Stimulated activated naive CD4-positive, alpha-beta T cell (primary cell): ENCODE measurements at places on chromosomes 1 and 21.

GRCh38 chr1:181675091-181675917 lies 192.0 kb downstream of the CACNA1E start:
- DNase-seq: no peak

- DNase-seq: no peak
These were observed 184.2 kb downstream of the ETS2 start for GRCh38 chr21:38989745-38990423.

DNA sequence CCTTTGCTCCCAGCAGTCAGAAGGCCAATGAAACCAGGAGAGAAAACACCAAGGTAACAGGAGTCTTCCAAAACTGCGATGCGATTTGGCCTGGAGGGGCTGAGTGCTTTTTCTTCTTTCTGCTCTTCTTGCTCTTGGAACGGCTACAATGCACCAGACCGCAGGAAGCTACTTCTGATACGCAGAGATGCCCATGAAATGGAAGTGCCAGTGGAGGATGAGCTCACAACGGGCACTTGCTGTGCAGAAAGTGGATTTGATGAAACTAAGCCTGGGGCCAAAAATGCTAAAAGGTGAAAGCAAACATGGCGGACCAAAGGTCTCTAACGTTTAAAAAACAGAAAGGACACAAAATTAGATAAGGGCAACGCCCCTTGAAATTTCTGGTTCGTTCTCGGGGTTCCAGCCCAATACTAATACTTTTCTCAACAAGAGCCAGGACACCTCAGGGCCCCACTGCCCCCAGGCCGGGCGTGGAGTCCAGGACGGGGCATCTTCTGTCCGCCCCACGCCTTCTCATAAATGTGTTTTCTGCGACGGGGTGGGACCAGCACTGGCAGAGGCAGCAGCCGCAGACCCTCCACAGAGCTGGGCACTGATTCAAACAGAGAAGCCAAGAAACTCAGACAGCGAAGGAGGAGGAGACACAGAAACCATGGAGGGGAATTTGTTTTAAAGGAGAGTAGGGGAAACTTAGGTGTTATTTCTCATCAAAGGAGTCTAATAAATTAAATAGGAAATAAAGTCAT lies 101.3 kb downstream of the CRYAA start:
- DNase-seq: no peak

DNA sequence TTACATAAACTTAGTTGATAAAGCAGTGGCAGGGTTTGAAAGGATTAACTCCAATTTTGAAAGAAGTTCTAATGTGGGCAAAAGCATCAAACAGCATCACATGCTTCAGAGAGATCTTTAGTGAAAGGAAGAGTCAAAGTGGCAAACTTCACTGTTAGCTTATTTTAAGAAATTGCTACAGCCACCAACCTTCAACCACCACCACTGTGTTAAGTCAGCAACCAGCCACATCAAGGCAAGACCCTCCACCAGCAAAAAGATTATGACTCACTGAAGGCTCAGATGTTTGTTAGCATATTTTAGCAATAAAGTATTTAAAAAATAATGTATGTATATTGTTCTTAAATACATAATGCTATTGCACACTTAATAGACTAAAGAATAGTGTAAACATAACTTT lies 21.3 kb upstream of the MAGI3 start:
- no peak for DNase-seq

GRCh38 chr1:77024500-77024899 lies 157.2 kb downstream of the ST6GALNAC5 start:
- DNase-seq: no peak

GRCh38 chr1:68590473-68590872 lies 93.6 kb upstream of the DEPDC1 start:
- DNase-seq: no peak

DNA sequence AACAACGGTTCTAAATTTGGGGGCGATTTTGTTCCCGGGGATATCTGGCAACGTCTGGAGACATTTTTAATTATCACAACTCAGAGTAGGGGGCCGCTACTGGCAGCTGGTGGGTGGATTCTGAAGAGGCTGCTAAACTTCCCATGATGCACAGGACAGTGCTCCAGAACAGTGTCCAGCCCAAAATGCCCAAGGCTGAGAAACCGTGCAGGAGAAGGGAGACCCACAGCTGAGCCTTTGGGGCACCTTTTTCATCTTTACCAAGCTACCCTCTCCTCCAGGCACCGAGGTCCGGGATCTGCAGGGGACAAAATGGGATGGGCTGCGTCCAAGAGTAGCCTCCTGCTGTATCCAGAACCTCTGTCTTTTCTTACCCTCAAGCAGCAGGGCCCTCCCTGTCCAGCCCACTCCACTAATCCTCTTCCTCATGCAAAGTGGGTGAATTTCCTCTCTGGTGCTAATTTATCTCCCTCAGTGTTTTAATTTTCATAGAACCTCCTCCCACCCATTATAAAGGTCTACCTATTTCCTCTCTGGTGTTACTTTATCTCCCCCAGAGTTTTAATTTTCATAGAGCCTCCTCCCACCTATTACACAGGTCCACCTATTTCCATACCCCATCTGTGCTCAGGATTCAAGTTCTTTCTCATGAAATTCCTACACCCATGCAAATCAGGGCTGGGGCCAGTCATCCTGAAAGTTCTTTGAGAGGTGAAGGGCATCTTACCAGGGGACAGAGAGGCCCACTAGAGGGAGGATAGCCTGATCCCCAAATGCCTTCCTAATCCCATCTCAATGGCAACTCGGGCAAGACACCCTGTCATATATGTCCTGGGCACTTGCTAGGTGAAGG lies 42.7 kb downstream of the CSMD2 start:
- DNase-seq: no peak

- DNase-seq: no peak
These were observed 5.9 kb downstream of the AKT3 start for GRCh38 chr1:243844186-243844585.

- peak; percentile 1 for DNase-seq
These were observed 351.3 kb upstream of the SGIP1 start for GRCh38 chr1:66182551-66183178.

- no peak for DNase-seq
These were observed 17.5 kb downstream of the TAL1 start for GRCh38 chr1:47214549-47214948.

DNA sequence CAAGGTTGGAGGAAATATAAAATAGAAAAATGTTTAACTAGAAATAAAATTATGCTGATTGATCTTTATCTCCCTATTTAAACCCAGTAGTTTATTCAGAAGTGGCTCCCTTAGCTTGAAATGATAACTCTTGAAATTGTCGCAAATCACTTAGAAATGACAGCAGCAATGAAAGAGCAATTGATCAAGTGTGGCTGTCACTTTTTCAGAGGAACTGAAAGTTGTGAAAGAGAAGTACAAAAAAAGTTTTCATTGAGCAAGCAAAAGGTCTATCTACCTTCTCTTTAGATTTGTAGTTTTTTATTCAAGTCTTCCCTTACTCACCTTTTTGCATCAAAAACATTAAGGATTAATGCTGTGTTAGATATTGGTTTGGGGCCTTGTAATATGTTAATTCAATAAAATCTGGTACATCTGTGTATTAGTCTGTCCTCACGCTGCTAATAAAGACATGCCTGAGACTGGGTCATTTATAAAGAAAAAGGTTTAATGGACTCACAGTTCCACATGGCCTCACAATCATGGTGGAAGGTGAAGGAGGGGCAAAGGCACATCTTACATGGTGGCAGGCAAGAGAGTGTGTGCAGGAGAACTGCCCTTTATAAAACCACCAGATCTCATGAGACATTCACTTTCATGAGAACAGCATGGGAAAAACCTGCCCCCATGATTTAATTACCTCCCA lies 48.3 kb downstream of the LRRC8C start:
- no peak for DNase-seq

DNA sequence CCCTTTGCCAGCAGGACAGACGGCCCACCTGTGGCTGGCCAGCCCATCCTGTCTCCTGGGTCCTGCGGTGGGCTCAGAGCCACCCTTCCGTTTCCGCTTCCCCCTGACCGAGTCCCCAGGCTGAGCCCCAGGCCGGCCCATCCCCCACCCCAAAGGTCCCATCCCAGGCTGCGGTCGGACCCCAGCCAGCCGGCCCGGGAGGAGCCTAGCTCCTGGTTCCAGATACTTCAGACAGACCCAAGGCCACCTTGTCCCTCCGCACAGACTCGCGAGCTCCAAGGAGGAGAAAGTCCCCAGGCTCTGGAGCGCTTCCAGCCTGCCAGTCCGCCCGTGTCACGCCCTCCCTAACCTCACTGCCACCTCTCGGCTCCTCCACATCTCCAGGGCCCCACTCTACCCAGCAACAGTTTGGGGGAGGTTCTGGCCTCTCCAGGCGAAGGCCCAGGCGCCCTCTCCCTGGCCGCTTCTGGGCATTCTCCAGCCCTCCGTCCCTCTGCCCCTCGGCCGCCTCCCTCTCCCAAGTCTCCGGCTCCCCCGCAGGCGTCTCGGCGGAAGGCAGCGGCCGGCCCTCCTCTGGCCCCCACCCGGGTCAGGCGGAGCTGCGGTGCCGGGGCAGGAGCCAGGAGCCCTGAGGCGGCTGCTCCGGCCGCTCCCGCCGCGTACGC lies 835 bp downstream of the LRRN2 start:
- no peak for DNase-seq

GRCh38 chr1:39656391-39656790 lies 15.5 kb downstream of the NT5C1A start:
- DNase-seq: no peak

DNA sequence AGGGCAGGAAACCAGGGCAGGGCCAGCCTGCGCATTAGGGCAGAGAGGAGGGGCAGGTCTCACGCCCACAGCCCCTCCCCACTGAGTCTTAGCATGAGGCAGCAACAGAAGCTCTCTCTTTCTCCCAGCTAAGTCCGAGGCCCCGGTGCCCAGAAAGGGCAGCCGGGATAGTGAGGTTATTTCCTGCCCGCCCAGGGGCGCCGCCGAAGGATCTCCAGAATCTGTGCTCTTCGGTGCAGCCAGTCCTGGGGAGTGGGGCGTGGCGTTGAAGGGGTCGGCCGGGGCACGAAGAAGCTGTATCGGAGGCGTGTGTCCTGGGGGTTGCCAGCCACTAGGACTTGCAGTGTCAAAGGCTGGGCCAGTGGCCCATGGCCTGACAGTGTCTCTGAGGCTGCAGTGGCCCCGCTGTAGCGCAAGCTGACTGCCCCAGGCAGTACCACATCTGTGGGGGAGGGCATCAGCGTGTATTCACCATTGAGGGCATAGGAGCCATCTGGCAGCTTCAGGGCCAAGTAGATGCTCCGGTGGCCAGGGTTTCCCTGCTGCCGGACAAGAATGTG lies 7.8 kb downstream of the ADAMTS4 start:
- DNase-seq: no peak

DNA sequence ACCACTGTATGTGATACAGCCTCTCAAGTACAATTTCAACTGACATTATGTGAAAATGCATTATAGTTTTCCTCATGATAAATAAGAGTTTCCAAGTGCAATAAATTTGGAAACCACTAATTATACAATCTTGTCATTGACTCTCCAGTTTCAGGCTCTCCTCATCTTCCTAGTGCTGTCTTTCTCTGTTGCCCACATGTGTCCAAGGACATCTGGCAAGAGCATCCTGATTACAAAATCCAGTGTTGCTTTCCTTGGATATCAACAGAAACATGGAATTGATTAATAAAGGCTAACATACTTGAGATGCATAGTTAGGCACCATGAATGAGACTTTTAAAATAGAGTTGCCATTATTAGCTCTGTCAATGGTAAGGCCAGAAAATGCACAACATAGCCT lies 15.6 kb upstream of the MAP10 start:
- DNase-seq: no peak

DNA sequence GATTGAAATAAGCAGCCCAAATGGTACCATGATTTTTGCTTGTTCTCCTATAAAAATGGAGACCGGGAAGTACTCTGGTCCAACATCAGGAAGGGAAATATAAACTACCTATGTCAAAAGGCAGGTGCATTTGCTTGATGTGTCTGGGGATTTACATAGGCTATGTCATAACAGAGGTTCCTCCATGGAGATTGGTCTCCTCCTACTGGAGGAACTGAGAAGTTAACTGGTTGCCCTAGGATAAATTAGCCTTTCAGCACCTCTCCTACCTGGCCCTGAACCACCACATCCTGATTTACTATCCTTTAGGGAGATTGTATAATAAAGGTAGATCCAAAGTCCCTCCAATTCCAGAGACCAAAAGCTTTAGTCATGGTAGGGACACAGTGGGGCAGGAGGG lies 1109.3 kb upstream of the B3GALT2 start:
- DNase-seq: no peak

DNA sequence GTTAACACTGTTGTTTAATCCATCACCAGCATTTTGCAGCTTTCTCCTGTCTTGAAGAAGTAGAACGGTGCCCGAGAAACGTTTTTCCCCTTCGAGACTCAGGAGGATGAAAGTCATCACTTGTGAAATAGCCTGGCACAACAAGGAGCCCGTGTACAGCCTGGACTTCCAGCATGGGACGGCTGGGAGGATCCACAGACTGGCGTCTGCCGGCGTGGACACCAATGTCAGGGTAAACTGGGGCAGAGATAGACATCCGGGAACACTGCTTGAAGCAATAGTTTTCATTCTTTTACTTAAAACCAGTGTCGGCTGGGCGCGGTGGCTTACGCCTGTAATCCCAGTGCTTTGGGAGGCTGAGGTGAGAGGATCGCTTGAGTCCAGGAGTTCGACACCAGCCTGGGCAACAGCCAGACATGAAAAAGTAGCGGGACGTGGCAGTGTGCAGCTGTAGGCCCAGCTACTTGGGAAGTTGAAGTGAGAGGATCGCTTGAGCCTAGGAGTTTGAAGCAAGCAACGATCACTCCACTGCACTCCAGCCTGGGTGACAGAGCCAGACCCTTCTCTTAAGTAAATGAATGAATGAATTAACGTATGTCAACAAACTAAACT lies 945 bp downstream of the CHAF1B start:
- DNase-seq: no peak

DNA sequence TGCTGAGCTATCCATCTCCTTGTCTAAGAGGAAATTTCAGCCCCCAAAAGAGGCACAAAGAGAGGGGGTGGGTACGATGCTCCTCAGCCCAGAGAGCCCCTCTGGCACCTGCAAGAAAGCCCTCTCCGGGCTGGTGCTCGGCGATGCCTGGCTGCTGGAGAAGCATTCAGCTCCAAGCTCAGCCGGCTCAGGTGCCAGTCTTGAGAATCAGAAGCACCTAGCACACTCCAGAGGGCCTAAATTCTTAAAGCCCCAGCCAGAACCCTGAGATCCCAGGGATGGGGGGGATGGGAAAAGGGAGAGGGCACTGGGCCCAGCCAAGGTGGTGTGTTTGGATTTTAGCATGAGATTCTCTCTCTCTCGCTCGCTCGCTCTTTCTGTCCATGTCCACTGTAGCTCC lies 2.9 kb downstream of the GRIK3 start:
- no peak for DNase-seq

DNA sequence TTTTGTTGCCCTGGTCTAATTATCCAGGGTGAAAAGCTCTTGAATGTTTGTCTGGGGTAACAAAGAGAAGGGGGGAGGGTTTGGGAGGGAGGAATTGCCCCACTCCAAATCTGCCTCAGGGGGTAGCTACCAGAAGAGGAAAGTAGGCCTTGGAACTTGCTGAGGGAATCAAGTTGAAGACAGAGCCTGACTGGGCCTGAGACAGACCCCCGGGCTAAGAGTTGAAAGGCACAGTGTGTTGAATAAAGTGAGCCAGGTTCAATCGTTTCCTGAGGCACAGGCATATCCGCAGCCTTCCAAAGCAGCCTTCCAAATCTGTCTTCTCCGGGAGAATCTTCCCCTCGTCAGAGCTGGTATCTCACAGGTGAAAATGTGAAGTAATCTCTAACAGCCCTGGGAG lies 96.6 kb downstream of the LRIG2 start:
- DNase-seq: no peak
